ENCODE measurements at places on chromosomes 11 and 22. TPM values are rescaled to one million over a fixed set of nuclear protein-coding genes. Genes with fewer than 3 reads are reported as not detected.

GRCh38 chr11:126880872-126881271 is 119.7 kb downstream of the KIRREL3 start:
- peaks cover 17% of the 10 kb centered on the region for H3K4me1 ChIP-seq
- no peak overlapping the region for H3K4me3 ChIP-seq
- no peaks in the 10 kb centered on the region for H3K27me3 ChIP-seq
- no peaks in the 10 kb centered on the region for H3K36me3 ChIP-seq
- DNase-seq: no peak

GRCh38 chr22:39170825-39171622 is 18.5 kb upstream of the CBX7 start:
- peak; percentile 89 for DNase-seq
- no peaks in the 10 kb centered on the region for H3K36me3 ChIP-seq
- no peaks in the 10 kb centered on the region for H3K27me3 ChIP-seq
- H3K4me1 ChIP-seq: peaks cover 37% of the 10 kb centered on the region

- no peaks in the 10 kb centered on the region for H3K4me1 ChIP-seq
- peak overlapping the region; percentile 44 for H3K27ac ChIP-seq
- H3K27me3 ChIP-seq: no peaks in the 10 kb centered on the region
- DNase-seq: peak; percentile 88
- H3K4me3 ChIP-seq: no peak overlapping the region
These were observed 35.7 kb downstream of the CYB5R2 start for GRCh38 chr11:7637447-7638157.

- H3K36me3 ChIP-seq: no peaks in the 10 kb centered on the region
- H3K27ac ChIP-seq: no peak overlapping the region
- no peaks in the 10 kb centered on the region for H3K4me1 ChIP-seq
- no peak overlapping the region for H3K4me3 ChIP-seq
These were observed 146.7 kb downstream of the ST3GAL4 start for GRCh38 chr11:126502159-126502558.

GRCh38 chr11:95711945-95712221 is 77.7 kb downstream of the FAM76B start:
- no peak overlapping the region for H3K27ac ChIP-seq
- no peaks in the 10 kb centered on the region for H3K27me3 ChIP-seq
- DNase-seq: no peak
- H3K4me3 ChIP-seq: no peak overlapping the region
- H3K4me1 ChIP-seq: no peaks in the 10 kb centered on the region

DNA sequence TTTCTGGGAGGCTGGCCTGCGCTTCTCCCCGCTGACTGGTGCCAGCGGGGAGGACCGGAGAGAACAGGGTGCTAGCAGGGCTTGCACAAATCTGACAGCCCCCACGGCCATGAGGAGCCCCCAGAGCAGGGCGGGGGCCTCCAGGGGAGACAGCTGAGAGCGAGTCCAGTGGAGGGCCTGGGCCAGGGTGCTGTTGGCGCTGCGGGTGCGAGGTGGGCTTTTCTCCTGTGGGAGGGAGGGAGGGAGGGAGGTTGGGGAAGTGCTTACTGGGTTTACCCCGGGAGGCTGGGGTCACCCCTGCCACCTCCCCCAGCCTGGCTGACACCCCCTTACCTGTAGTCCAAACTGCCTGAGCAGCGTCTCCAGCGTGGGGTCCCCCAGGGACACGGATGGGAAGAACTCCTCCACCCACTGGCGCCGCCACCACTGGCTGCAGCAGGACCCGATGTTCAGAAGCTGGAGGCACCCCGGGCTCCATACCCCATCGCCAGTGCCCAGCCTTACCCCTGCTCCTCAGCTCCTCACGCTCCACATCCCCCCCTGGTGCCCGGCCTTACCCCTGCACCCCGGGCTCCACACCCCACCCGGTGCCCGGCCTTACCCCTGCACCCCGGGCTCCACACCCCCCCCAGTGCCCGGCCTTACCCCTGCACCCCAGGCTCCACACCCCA is 3.9 kb downstream of the LMF2 start:
- peaks cover 29% of the 10 kb centered on the region for H3K36me3 ChIP-seq
- H3K4me1 ChIP-seq: peaks cover 25% of the 10 kb centered on the region
- peak; percentile 69 for DNase-seq
- H3K27ac ChIP-seq: no peak overlapping the region
- H3K4me3 ChIP-seq: no peak overlapping the region

DNA sequence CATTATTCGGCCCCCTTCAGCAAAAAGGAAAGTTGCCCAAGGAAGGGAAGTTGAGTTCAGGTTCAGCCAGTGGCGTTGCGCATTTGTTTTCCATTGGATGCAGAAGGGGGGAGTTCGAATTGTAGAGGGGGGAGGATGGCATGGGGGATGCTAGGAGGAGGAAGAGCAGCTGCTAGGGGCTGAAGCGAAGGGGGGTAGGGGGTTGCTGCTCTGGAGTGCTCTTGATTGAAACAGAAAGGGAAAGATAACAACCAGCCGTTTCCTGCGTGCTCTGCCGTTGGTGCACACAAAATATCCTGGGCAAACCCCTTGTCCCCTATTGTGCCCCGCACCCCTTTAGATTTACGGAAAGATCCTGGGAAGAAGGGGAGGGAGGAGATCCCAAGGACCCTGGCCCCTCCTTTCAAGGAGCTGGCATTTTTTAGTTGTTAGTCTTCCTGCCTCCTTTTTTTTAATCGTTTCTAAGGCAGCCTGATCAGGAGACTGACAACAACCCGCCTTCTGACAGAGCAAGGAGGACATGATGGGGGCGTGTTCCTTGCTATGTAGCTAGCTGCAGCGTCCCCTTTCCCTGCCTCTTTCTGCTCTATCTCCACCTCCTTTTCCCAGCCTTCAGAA is 2.1 kb downstream of the KMT2A start:
- DNase-seq: peak; percentile 72
- H3K27ac ChIP-seq: peak overlapping the region; percentile 93
- peaks cover 71% of the 10 kb centered on the region for H3K4me1 ChIP-seq
- peak overlapping the region; percentile 98 for H3K4me3 ChIP-seq

DNA sequence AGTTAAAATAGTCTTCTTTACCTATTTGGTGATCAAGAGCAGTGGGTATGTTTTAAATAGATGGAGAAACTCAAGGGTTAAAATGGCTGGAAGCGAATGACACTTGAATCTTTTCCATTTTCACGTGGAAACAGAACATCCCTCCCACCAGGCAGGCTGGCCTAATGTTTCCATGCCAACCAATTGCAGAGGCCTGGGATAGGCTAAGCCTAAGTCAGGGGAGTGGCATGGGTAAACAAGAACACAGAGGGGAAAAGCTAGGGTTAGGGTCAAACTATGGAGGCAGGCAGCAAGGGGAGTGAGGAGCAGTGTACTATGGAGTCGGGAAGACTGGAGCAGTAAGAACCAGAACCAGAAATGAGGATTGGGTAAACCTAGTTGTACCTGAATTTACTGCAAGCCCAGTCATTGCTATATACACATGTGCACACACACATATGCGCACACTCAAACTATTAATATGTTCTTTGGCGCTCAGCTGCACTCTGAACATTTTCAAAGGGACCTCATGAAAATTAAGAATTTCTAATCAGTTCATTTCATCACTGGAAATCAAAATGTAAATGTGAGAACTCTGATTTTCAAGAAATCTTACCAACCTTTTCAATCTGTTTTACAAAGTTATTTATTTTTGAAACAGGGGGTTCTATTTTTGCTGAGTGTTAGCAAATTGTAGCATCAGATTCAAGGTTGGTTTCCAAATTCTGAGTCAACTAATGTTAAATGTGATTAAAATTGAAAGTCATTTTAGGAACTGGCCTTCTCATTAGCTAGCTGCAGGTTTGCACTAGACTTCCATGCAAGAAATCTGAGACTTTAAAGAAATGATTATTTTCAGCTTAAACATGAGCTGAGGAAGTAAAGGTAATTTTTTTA is 327.0 kb upstream of the CCDC90B start:
- DNase-seq: no peak
- H3K4me3 ChIP-seq: no peak overlapping the region
- H3K4me1 ChIP-seq: no peaks in the 10 kb centered on the region
- H3K27me3 ChIP-seq: no peaks in the 10 kb centered on the region
- H3K36me3 ChIP-seq: no peaks in the 10 kb centered on the region

DNA sequence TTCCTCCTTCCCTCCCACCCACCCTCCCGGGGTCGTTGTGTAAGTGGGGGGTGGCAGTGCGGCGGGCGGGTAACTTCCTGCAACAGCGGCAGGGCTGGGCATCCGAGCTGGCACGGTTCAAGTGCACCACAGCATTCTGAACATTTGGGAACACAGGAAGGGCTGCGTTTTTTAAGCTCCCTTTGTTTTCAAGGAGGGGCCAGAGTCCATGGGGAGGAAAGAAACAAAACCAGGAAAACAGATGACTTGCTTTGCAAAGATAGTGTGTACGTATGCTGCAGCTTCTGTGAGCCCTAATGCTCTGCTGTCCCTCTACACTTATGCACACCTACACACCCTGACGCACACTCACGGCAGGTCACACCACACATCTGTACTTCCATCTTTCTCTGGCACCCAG is 152.5 kb downstream of the FBXO7 start:
- no peak overlapping the region for H3K27ac ChIP-seq
- H3K27me3 ChIP-seq: no peaks in the 10 kb centered on the region
- H3K4me3 ChIP-seq: no peak overlapping the region
- no peaks in the 10 kb centered on the region for H3K36me3 ChIP-seq

- no peaks in the 10 kb centered on the region for H3K4me1 ChIP-seq
- no peak overlapping the region for H3K4me3 ChIP-seq
- H3K27ac ChIP-seq: peak overlapping the region; percentile 32
- H3K36me3 ChIP-seq: no peaks in the 10 kb centered on the region
- no peak for DNase-seq
These were observed 10.9 kb upstream of the TNNT3 start for GRCh38 chr11:1908618-1909017.

- peak; percentile 83 for DNase-seq
- H3K4me3 ChIP-seq: peak overlapping the region; percentile 93
- H3K27me3 ChIP-seq: no peaks in the 10 kb centered on the region
- no peaks in the 10 kb centered on the region for H3K36me3 ChIP-seq
These were observed 1.0 kb downstream of the POU2AF3 start for GRCh38 chr11:111299101-111300026.

Gene RFPL3
- not detected for total RNA-seq

Gene CRACR2B
- 4.3 TPM for total RNA-seq

Gene TP53I11
- 31.0 TPM for total RNA-seq

Gene AMPD3
- 5.0 TPM for total RNA-seq

Gene MYO7A
- total RNA-seq: 7.7 TPM

Gene SOX6
- 5.0 TPM for total RNA-seq

Gene RPL3
- 1,532 TPM for total RNA-seq

Gene TEX54
- total RNA-seq: 2.1 TPM

Gene DRICH1
- total RNA-seq: not detected

Data from sigmoid colon (tissue), 7 donors.